ENCODE measurements at places on chromosomes 7 and 10.

DNA sequence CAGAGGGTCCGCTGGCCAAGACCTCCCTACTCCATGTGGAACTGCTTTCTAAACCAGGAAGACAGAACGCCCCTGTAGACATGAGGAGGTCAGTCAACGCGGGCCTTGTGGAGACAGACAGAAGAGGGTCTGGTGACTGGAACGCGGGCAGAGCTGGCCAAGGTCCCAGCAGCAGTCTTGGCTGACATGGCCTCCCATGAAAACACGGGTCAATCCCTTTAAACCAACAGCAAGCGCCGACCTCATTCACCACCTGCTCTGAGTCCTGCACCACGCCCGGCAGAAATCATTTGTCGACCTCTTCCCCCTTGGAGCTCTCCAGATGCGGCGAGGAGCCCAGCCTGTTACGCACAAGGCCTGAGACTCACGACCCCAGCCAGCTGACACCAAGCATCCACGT, 78.5 kb downstream of the ZRANB1 start:
- no peak for DNase-seq

GRCh38 chr7:3021825-3022224, 21.8 kb downstream of the CARD11 start:
- DNase-seq = no peak

GRCh38 chr7:156610130-156610529, 30.4 kb upstream of the RNF32 start:
- no peak for DNase-seq

- DNase-seq = no peak
Observed at GRCh38 chr10:72315611-72316385, 38.9 kb downstream of the DNAJB12 start.

DNA sequence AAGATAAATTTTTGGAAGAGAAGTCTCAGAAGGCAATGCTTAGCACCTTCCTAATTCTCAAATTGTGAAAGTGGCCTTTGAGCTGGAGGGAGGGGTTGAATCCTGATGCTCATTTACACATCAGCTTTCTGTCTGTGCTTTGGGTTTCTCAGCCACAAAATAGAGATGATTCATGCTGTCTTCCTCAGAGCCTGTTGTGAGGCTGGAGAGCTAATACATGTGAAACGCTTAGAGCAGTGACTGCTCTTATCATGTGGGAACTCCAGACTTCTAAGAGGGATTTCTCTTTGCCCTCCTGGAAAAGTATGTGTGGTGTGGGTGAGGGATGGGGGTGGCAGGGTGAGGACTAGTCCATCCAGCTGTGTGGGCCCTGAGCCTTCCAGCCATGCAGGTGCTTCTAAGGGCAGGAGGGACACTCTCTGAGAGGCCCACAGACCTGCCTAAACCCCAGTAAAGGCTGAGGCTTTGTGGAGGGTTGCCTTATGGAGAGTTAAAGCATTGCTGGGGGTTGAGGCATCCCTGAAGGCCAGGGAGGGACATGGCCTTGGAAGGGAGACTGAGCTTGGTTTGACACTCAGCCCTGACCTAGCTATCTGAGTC, 4.8 kb upstream of the EVX1 start:
- no peak for DNase-seq

- no peak for DNase-seq
Observed at GRCh38 chr10:22253580-22253882, 35.7 kb upstream of the EBLN1 start.
